ENCODE measurements at places on chromosomes 5 and 9.

- DNase-seq, result no peak
Measured at GRCh38 chr5:178818094-178818493, 41.7 kb upstream of the ZNF354B start.

DNA sequence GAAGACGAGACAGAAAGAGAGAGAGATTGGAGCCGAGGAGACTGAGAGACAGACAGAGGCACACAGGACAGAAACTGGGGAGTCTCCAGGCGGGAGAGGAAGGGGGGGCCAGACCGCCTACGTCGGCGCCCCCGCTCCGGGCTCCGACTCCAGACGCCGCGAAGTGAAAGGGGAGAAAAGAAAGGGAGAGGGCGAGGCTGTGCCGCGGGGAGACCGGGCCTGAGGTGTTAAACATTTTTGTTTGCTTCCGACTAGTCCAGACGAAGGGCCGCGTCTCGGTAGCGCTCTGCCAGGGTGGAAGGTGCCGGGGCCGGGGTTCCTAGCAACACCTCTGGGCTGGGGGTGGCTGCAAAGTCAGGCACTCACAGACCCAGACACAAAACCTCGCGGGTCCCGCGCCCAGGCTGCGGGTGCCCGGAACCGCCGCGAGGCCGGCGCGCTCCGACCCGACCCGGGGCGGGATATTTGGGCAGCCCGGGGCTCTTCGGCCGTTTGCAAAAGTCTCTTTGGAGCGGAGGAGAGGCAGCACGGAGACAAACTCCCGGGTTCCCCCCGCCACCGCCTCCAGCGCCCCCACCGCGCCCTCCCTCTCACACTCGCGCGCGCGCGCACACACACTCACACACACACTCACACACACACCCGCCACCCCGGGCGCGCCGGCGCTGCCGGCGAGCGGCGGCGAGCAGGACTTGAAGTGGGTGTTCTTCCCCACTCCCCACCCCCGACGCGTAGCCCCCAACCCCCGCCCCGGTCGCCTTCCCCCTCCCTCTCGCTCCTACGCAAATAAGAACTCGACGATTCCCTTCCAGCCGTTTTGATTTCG lies 626 bp upstream of the FST start:
- DNase-seq, result no peak

DNA sequence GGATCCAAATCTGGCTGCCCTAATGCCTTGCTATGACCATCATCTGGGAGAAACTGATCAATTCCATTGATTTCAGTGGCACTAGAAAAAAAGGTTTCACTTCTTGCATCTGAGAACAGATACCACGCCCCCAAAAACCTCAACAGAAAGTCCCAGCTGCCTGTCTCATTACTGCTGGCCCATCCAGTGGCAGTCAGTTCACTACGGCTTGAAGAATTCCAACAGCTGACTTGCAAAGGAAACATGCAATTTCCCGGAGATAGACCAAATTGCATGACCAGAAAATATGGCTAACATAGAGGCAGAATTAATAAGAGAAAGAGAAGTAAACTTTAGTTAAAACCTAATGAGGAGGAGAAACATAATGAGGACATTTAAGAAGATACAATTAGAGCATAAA lies 48.6 kb downstream of the UGCG start:
- DNase-seq, result no peak

- DNase-seq, result no peak
Measured at GRCh38 chr5:43859309-43859708, 256.3 kb downstream of the NNT start.

- DNase-seq, result no peak
Measured at GRCh38 chr5:159057426-159057825, 42.3 kb downstream of the EBF1 start.

DNA sequence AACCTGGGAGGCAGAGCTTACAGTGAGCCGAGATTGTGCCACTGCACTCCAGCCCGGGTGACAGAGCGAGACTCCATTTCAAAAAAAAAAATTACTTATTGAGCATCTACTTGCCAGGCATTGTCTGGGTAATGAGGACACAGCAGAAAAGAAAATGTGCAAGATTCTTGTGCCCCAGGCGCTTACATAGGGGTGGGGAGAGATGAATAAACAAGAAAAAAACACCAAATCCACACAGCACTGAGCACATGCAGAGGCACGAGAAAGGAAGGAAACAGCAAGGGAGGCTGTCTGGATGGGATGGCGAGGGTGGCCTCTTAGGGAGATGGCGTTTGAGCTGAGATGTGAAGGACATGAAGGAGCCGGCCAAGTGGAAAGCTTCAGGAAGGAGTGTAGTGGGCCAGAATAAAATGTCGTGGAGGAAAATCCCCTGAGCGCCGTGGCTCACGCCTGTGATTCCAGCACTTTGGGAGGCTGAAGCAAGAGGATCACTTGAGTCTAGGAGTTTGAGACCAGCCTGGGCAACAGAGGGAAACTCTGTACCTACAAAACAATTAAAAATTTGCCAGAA lies 13.9 kb downstream of the DYNC2I2 start:
- no peak for DNase-seq

GRCh38 chr9:89601306-89601705 lies 3.5 kb upstream of the GADD45G start:
- no peak for DNase-seq

- DNase-seq, result no peak
Measured at GRCh38 chr5:59390074-59390659, 503.4 kb downstream of the PDE4D start.

DNA sequence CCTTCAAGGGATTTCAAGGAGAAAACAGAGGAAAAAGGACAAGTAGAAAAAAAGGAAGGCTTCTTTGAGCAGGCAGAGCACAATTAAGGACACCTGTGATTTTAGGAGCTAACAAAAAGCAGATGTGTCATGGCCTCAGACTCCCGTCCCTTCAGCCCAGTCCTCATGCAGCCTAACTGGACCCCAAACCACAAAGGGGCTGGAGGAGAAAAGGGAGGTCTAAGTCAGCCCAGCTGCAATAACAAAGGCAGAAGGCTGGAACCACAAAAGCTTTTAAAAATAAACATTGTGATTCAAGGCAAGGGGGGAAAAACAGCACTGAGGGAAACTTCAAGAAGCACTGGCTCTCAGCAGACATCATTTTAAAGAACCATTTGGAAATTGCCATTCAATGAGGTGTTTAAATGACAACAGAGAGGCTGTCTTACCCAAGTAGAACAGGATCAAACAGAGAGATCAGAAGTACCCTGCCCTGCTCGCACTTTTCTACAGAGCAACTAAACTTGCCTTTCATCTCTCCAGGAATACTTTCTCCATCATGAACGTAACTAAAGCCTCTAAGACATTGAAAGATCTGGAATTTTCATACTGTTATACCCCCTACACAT lies 89.3 kb downstream of the SEMA5A start:
- no peak for DNase-seq

DNA sequence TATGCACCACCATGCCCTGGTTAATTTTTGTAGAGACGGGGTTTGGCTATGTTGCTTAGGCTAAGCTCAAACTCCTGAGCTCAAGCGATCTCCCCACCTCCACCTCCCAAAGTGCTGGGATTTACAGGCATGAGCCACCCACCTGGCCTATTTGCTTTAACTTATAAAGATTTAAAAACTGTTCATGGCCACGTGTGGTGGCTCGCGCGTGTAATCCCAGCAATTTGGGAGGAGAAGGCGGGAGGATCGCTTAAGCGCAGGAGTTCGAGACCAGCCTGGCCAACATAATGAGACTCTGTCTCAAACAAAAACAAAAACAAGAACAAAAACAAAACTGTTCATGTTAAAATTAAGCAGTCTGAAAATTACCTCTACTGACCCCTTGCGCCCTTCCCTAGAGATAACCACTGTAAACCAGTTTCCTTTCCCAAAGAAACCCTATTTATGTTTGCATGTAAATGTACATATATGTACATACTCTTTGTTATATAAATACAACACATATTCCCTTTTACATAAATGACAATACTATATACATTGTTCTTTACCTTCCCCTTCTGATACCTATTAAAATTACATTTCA lies 1.5 kb downstream of the AK6 start:
- no peak for DNase-seq

GRCh38 chr5:6378766-6379103 lies 388 bp upstream of the MED10 start:
- DNase-seq, result no peak

DNA sequence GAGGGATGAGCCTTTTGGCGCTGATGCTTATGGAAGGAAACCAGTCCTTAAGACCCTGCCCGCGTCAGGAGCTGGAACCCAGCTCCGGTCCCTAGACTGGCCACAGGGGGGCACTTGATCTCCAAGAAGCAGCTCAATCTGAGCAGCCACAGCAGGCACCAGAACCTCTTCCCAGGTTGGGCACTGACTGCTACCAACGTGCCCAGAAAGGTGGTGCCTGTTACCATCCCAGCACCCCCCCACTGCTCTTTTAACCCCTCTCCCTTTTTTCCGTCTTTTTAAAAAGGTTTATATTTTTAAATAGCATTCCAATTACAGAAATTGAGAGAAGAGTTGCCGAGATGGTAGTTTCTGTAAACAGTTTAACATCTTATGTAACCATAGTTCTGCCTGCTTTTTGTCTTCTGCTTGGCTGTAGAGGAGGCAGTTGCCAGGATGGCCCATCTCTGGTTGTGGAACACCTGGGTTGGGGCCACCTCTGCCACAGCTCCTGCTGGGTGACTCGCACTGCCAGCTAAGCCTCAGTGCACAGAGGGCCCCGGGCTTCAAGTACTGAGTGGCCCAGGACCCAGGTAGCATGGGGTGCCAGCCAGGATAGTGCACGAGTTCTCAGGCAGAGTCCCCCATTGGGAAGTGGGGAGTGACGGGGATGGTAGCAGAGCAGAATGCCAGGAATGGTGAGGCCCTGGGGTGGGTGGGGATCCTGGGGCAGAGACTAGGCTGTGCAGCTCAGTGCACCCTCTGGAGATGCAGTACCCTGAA lies 62.8 kb downstream of the PFDN1 start:
- DNase-seq, result no peak

DNA sequence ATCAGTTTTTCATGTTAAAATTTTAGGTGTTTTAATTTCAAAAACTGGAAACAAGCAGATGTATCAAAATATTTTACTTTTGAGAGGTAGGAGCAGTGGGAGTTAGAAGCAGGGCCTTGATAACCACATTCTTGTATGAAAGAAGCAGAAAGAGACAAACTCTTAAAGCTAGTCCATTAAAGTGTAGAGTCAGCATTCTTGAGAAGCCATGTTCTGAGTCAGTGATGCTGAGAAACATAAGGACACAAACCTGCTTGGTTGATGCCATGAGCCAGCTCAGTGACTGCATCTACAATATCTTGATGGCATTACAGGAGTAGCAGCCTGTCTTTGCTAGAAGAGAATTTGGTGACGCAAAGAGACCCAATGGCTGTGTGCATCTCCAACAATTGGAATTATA lies 826.1 kb upstream of the CTNND2 start:
- no peak for DNase-seq

DNA sequence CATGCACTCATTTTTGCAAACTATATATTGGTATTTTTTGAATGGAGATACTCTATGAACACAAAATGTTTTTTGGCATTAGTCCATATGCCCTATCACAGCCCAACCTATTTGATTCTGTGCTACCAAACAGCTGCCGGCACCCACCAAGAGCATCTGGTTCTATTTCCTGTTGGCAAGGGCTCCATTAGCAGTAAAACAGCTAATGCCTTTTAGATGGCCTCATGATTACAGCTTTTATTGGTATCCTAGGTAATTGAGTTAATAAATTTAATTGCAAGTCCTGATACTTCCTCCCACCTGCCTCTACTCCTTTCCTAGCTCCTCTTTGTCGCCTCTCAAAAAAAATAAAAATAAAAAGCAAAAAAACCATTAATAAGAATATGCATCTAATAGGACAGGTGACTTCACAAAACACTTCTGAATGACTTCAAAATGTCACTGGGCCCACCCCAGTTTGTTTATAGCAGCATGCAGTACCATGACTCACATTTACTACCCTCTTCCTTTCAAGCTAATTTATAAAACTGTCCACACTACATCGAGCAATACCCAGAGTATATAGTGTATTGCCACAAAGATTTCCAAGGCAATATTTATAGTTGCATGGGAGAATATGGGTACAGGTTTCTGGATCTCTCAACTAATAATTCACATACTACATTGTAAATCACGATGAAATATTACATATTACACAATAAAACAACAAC lies 620.4 kb downstream of the SLCO4C1 start:
- DNase-seq, result peak; percentile 82

DNA sequence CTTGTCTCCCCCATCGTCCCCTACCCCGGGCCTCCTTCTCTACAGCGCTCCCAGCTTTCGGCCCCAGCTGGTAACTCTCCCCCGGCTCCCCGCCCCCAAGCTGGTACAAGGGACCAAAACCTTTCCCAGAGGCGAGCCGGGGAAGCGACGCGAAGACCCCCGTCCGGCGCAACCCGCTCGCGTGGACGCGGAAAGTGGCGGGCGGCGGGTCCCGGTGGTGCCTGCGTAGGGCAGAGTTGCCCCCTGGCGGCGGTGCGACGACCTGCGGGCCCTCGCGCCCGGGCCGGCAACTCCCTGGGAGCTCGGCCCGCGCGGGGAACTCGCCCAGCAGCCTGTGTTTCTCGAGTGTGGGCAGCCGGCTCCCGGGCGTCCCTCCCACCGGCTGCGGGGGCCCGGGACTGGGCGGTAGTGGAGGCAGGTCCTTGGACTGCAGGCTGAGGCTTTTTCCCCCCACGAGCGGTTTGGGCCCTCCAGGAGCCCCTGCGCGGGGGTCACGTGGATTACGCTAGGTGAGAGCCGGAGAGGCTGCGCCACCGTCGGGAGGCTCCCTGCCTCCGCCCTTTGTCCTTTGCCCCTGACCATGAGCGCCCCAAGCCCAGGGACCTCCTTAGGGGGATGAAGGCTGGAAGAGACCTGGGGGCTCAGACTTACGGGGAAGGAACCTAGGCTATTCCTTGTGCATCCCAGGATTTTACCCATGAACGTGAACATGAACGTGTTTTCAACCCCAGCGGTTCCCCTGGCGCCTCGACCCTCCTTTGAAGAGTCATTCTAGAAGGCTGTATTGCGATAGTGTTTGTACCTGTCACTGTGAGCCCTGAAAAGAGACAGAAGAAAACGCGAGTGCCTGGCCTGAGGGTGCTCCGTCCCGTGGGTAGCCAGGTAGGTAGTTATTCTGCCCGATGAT lies 2.9 kb upstream of the FOXD1 start:
- DNase-seq, result peak; percentile 39

DNA sequence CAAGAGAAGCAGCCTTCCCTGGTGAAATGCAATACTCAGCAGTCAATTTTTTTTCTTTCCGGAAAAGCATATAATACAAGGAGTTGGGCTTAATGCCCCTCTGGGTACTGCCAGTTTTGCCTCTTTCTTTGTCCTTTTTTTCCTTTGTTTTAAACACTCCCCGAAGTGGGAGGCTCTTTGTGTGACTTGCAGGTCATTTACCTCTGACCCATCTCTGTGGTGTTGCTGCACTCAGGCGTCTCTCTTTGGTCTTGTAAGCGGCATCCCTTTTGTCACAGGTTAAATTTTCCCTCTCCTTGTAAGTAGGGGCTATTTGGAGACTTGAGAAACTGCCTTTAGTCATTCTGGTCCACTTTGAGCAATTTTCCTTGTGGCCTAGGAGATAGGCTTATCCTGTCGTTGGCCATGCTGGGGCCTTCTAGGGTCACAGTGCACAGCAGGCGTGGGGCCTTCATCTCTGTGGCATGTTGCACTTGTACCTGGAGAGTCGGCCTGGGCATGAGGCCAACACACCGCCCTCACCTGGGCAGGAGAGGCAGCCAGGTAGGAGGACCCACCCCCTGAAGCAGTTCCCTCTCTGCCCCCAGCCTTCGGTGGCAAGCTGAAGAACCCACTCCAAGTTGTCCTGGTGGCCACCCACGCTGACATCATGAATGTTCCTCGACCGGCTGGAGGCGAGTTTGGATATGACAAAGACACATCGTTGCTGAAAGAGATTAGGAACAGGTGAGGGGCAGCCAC lies 27.7 kb upstream of the CTSL start:
- DNase-seq, result no peak

- no peak for DNase-seq
Measured at GRCh38 chr5:174589011-174589410, 135.4 kb upstream of the MSX2 start.

- DNase-seq, result no peak
Measured at GRCh38 chr9:129889941-129890717, 54.9 kb downstream of the USP20 start.
